Nucleus accumbens (tissue), 56 donors: ENCODE measurements at places on chromosomes 13 and 19.

GRCh38 chr19:8607386-8607785 lies 3.1 kb downstream of the ADAMTS10 start:
- DNase-seq: no peak

DNA sequence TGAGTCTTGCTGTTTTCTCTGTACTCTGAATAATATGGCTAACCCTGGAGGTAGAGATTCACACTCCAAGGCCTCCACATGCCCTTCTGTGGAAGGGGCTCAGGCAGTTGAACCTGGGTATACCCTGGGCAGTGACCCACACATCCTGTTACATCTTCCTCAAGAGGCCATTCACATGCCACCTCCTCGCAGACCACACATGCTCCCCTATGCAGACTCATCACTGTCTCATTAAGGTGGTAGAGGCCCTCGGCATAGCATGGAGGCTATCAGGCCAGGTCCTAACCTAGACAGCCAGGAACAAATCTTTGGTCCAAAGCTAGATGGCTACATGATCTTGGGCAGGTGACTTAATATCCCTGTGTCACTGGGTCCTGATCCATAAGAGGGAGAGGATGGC lies 363.9 kb upstream of the ZNF507 start:
- no peak for DNase-seq

DNA sequence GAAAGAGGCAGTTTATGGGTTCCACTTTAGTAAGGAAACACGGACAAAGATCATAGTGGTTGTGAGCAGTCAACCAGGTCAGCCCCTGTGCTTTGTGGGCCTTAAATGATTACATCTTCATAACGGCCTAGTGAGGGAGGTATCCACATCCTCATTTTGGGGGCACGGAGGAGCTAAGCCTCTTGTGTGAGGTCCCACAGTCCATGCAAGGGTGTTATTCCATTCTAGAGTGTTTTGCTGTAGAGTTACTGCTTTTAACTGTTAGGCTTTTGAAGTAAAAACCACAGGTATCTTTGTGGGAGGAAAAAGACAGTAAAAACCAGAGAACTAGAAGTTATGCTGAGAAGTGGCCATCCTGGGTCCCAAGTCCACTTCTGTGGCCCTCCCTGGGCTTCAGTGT lies 4.0 kb downstream of the NOP53 start:
- DNase-seq: no peak

GRCh38 chr13:93554514-93554913 lies 327.9 kb downstream of the GPC6 start:
- DNase-seq: no peak

GRCh38 chr19:30634131-30634830 lies 262.1 kb downstream of the ZNF536 start:
- DNase-seq: no peak

DNA sequence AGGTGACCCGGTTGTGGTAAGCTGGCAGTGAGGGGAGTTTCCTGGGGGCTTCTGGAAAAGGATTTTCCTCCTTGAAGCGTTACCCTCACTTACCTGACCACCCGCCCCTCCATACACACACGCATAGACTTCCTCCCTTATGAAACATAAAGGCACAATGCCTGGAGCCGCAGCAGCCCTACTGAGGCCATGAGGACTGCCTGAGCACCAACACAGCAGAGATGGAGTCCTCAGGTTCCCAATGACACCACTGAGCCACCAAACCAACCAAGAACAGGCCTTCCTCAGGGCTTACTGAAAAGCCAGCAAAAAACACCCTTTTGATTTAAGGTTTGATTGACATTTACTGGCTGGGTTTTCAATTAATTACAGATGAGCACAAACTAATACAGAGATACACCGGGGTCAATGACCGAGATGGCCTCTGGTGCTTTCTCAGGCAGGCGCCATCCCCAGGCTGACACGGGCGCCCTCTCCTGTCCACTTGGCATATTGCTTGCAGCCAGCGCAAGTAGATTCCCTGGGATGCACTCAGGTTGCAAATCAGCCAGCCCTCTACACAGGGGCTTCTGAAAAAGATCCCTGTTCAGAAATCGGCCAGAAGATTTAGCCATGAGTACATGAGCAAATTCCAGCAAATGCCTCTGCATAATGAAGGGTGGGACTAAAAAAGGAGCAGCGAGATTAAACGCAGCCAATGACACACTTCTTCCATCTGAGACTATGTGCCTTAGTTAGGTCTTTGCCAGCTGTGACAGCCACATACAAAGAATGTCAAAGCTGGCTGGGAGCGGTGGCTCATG lies 14.8 kb downstream of the OPA3 start:
- peak; percentile 3 for DNase-seq

GRCh38 chr13:29369060-29369743 lies 226.3 kb downstream of the SLC7A1 start:
- no peak for DNase-seq

GRCh38 chr13:25630329-25630900 lies 258.6 kb downstream of the ATP8A2 start:
- no peak for DNase-seq

DNA sequence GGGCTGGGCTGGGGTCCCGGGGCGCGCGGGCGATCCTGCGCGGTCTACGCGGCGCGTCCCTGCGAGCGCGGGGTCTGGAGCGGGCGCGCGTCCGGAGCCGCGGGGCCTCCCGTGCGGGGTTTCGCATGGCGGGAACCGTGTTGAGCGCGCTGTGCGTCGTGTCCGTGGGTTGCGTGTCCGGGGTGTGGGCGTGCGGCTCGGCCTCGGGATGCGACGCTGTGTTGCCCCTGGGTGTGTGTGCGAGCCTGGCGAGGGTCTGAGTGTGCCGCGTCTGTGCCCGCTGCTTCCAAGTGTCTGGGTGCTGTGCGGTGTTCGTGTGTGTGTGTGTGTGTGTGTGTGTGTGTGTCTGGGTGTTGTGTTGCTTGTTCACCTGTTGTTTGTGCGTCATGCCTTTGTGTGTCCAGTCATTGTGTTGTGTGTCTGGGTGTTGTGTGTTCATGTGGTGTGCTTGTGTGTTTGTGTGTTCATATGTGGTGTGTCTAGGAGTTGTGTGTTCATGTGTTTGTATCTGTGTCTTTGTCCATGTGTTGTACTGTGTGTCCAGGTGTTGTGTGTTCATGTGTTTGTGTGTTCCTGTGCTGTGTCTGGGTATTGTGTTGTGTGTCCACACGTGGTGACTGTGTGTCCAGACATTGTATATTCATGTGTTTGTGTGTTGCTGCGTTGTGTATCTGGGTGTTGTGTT lies 552 bp downstream of the PLK5 start:
- no peak for DNase-seq

DNA sequence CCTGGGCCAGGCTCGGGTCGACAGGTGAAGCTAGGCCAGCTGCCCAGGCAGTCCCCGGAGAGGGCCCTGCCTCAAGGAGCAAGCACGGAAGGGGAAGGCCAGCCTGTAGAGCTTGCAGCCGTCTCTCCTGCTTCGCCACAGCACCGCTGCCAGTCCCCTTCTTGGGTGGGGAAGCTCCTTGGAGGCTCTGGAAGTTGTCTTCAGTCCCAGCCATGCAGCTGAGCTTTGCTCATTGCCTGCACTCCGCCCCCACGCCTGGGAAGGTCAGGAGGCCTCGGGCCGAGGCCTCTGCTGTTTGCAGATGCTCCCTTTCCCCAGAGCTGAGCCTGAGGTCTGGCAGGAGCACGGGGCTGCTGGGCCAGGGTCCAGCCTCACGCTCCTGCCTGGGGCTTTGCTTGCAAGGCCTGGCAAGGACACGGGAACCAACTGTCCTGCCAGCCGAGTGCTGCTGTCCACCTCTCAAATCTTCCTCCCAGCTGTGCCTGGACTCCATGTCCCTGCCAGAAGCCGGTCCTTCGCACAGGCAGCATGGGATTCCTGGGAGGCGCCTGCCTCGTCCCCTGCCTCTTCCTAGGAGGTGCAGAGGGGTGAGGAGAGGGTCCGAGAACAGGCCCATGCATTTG lies 13.3 kb downstream of the PLEKHF1 start:
- DNase-seq: no peak

GRCh38 chr19:38690146-38690545 lies 42.7 kb downstream of the ACTN4 start:
- no peak for DNase-seq

GRCh38 chr13:87884884-87885283 lies 213.7 kb downstream of the SLITRK5 start:
- DNase-seq: peak; percentile 7

GRCh38 chr19:2807379-2808128 lies 12.1 kb upstream of the ZNF554 start:
- DNase-seq: no peak

- DNase-seq: no peak
These were observed 383.4 kb downstream of the ITGBL1 start for GRCh38 chr13:101835920-101836319.

DNA sequence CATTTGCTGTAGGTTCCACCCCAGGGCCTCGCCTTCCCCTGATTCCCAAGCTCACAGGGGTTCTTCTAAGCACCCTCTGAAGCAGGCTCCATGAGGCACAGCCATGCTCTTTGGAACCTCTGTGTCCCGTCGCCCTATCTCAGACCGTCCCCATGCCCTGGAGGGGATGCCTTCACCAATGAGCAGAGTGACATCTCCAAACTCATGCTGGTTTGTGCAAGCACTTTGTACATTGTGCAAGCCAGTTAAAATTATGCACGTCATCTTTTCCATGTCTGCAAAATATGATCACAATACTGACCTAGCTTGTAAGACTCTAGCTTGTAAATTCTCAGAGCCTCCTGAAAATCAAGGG lies 46.5 kb upstream of the RAP2A start:
- no peak for DNase-seq

- no peak for DNase-seq
These were observed 70.7 kb downstream of the SPACA7 start for GRCh38 chr13:112446867-112447266.

DNA sequence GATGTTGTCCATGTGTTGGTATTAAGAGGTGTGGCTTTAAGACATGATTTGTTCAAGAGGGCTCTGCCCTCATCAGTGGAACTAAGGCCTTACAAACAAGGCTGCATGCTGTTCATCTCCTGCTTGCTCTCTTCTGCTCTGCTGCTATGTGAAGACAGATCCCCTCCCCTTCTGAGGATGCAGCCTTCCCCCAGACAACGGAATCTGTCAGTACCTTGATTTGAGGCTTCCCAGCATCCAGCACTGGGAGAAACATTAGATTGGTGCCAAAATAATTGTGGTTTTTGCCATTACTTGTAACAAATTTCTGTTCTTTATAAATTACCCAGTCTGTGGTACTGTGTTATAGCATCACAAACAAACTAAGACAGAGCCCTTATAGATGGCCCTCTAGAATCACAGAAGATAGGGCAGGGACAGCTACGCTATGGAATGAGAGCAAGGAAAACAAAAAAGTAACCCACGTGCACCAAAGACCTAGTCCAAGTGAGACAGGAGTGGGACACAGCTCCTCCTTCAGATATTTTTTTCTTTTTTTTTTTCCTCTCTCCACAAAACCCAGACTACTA lies 151.5 kb upstream of the RXFP2 start:
- DNase-seq: no peak

DNA sequence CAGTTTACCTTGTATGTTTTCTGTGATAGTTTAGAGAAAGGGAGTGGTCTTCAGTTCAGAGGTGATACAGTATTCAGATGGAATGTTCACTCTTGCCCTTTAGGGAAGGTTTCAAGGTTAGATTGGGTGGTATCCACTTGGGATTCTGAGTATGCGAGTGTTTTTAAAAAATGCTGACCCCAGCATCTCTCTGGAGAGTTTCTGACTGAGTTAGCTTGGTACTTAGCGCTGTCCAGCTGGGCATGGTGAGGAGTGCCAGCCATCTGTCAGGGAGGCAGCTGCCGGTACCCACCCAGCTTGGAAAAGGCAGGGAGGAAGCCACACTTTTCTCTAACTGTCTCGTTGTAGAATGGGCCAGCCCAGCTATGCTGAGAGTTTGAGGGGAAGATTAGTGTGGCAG lies 63.3 kb downstream of the ARHGEF7 start:
- DNase-seq: no peak

- DNase-seq: no peak
These were observed 6.5 kb downstream of the SYCE2 start for GRCh38 chr19:12912571-12912970.

DNA sequence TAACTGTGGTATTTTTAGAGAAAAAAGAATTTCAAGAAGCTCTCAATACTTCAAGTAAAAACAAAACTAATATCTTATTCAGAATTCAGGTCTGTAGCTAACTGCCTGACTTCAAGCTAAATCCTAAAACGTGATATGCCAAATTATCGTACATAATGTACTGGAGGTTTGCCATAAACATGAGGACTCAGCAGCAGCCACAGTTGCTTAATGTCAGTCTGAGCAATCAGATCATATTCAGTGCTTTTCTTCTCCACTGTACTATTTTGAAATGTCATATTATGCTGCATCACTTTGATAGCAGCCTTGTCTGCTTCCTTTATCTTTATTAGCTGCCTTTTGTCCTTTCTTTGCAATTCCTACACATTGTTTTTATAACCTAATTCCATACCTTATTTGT lies 265.1 kb upstream of the EDNRB start:
- DNase-seq: no peak

- DNase-seq: peak; percentile 2
These were observed 15.4 kb upstream of the IRGC start for GRCh38 chr19:43700395-43701000.

- DNase-seq: no peak
These were observed 903 bp downstream of the TLE6 start for GRCh38 chr19:2978166-2978767.
